Fibroblast of gingiva (primary cell): ENCODE measurements at places on chromosomes 3 and 15.

GRCh38 chr15:90665288-90666134, 51.6 kb upstream of the BLM start:
- DNase-seq = peak; percentile 73

DNA sequence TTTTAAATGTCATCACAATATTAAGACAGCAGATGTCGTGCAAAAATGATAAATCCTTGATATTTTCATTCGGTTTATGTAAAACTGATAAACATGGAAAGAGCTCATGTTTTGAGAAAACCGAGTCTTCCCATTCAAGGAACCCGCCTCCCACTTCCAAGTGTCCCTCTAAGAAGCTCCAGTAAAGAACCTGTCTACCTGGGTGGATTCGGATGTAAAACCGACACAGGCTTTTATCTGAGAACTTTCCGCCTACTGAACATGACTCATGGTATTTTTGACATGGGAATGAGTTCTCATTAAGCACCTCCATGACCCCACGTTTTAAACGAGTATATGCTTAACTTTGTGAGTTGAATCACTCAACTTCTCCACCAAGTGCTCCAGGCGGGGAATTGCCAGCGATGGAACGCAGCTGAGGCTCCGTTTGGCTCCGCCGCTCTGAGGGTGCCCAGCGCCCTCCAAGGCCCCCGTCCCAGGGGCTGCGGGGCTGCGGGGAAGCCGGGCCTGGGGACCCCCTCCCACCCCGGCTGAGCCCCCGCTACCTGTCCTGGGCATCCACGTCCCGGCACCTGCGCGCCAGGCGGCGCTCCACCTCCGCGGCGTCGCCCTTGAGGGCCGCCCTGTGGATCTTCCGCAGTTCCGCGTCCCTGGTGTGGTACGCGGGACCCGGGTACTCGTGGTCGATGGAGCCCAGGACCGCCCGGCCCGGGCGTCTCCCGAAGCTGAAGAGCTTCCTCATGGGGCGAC, 119.9 kb downstream of the LMLN start:
- no peak for DNase-seq

DNA sequence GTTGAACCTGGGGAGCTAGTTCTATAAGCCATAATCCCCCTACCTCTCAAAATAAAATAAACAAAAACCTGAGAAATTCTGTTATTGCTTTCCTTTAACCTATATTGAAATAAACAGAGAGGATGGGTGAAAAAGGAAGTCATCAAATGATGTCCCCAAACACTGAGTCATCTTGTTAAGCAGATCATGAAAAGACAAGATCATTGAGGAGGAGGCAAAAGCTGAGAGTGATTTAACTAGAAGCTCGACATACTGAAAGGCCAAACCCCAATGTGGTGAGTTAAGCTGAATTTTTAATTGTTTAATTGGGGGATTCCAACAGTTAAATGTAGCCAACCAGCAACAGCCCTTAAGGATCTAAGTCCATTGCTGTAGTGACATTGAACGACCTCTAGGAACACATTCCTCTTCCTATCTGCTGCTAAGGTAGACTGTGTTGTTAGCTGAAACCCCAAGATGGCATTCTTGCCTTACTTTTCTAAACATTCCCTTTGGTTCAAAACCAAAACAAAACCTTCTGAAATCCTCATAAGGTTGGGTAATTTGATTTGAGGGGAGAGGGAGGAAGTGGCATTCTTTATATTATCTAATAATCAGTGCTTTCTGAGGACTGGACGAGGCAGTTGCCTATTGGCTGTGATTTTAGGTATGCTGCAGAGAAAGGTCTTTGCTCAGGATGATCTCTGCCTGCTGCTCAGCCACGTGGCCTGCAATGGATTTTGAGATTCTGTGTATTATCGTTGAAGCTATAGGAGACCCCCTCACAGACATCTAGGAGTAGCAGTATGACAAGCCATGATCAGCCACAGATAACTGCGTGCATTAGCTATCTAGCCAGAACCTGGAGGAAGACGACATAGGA, 62.7 kb upstream of the BNIP2 start:
- DNase-seq = no peak

DNA sequence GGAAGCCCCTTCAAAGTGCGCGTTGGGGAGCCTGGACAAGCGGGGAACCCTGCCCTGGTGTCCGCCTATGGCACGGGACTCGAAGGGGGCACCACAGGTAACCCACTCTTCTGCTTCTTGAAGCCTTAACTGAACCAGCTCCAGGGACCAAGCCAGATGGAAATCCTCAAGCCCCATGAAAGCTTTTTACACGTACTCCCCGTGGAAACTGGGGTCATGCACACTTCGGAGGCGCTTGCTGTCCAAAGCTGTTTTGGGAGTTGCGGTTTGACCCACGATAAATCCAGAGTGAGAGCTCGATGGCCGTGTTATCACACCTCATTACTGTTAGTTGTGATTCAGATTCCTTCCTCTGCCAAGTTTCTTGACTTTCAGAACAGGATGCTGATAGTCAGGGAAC, 47.5 kb downstream of the DNASE1L3 start:
- DNase-seq = no peak

- peak; percentile 49 for DNase-seq
Observed at GRCh38 chr15:51731549-51732267, 5.7 kb downstream of the LYSMD2 start.

GRCh38 chr3:153274561-153274960, 112.5 kb downstream of the RAP2B start:
- no peak for DNase-seq

DNA sequence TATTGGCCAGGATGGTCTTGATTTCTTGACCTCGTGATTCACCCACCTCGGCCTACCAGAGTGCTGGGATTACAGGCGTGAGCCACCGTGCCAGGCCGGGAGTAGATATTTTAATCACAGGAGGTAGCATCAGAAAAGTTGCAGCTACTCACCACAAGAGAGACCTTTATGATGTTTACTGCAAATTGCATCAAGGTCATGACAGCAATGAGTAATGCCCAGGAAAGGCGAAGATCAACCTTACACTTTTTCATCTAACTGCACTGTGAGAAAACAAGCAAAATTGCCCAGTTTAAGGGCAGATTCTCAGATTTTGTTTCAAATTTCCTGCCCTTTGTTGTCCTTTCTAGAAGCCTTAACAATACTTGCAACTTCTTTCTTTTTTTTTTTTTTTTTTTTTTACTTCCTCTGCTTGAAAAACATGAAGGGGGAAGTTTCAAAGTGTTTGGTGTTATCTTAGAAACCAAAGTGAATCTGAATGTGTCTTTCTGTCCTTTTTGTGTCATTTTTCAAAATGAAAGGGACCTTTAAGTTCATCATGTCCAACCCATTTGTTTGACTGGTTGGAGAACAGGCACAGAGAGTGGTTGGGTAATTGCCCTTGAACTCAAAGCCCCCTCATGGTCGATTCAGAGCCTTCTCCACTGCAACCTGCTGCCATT, 25.0 kb downstream of the TGFBR2 start:
- DNase-seq = no peak

DNA sequence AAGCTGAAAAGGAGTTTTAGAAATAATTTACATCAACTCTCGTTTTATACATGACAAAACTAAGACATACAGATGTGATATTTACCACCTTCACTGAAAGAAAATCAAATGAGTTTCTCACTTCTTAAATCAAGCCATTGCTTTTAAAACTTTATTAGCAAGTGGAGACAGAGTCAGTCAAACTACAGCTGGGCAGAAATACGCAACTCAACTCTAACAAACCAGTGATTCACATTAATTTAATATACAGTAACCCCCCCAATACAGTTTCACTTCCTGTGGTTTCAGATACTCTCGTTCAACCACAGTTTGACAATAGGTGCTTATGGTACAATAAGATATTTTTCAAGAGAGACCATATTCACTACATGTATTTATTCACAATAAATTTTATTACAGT, 477.1 kb downstream of the MAGI1 start:
- DNase-seq = no peak

- peak; percentile 31 for DNase-seq
Observed at GRCh38 chr15:87752250-87752951, 504.1 kb downstream of the NTRK3 start.

- no peak for DNase-seq
Observed at GRCh38 chr3:153458881-153459280, 296.9 kb downstream of the RAP2B start.

DNA sequence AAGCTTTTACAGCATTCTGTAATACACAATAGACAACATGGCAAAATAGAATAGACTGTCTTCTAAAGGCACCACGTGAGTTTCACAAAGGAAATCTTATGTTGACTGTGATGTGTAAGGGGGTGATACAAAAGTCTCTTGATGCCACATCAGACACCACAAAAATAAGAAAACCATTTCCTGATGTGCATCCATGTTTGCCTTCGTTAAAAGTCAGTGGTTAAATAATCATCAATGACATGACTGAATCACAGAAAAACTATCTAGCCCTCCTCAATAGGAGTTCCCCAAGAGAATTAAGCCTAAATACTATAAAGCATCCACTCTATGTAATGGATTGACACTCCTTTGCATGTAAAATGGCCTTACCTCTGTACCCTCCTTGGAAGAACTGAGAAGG, 198.6 kb upstream of the SLC2A2 start:
- no peak for DNase-seq

DNA sequence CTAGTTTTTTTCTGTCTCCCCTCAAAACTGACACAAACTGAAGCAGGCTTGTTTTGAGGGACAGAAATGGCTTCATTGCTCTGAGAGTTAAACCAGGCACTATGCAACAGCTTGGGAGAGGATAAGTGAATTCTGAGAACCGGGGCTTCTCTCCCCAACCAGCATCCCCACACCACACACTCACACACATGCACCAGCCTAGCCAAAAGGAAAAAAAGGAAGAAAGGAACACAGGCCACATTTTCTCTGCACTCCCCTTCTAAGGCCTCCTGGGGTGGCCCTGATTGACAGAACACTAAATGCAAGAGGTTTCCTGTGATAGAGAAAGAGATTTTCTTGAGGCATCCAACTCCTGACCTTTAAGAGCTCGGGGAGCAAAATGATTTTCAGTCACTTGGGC, 177.5 kb downstream of the TLE3 start:
- no peak for DNase-seq

DNA sequence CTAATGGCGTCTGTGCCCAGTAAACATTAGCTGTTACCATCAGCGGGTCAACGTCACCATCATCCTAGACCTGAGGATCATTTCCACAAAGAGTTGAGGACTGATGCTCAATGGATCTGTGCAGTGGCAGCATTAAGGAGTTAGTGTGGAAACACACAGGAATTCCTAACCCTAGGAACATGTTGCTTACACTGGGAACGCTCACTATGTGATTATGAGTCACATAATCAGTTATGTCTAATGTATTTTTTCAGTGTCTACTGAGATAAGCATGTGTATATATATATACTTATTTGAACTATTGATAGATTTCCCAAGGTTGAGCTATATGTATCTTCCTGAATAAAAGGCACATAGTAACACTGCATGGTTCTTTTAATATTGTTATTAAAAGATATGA, 19.0 kb downstream of the ARNT2 start:
- no peak for DNase-seq
